WERI-Rb-1 (cell line): ENCODE measurements at places on chromosomes 16 and 17.

DNA sequence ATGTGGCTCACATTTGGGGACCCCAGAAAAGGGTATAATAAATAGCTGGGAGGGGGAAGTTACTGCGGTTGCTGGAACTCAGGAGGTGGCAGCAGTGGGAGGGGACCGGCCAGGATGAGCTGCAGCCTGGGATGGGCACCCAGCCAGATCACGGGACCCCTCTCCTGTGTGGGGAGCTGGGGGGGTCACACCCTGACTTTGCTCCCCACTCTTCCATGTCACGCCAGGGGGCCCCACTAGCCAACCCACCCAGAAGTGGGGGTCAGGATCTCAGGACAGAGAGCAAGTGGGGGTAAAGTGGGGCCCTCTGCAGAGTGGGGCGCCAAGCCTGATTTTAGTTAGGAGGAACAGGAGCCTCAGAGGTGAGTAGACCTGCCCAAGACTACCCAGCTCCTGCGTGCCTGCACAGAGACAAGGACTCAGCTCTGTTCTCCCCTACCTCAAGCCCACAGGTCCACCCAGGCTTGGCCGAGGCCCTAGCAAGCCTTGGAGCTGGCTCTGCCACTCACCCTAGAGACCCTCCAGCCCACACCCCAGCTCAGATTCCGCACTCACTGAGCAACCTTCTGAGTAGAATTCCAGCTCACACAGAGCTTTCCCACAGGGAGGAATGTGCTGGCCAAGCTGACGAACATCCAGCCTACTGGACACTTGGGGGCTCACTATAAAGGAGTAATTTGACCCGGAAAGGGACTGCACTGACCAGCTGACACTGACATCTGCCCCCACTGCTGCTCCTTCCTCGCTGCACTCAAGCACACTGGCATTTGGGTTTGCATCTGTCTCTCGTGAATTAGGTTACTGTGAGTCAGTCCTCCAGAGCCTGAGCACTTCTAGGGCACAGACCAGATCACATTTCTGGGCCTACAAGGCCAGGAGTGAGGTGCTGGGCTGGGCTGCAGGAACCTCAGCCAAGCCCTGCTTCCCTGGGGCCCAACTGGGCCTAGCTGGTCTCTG, 310.1 kb downstream of the C16orf95 start:
- no peak for DNase-seq

DNA sequence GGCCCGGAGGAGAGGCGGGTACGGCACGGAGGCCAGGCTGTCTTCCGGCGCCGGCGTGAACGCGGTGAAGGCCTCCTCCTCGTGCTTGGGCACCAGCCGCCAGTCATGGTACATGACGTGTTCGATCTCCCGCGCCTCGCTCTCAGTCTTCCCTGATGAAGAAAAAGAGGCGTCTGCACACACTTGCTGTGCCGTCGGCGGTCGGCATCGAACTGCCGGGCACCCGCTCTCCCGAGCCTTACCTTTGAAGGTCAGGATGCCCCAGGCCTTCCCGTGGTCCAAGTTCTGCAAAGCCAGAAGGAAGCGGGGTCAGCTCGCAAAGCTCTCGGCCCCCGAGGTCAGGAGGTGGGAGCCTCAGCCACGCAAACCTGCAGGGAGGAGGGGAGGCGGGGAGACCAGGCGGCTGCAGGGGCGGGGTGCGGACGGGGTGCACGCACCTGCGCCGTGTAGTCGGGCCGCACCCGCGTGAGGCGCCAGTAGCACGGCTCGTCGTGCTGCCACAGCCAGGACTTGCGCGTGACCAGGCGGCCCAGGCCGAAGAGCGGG, at the start of gene EME2:
Gene EME2 (plus strand): TSS at position 449 of the 546 bp plus-strand sequence. CDS start 418 bp downstream, outside the sequence.
- no peak for DNase-seq

DNA sequence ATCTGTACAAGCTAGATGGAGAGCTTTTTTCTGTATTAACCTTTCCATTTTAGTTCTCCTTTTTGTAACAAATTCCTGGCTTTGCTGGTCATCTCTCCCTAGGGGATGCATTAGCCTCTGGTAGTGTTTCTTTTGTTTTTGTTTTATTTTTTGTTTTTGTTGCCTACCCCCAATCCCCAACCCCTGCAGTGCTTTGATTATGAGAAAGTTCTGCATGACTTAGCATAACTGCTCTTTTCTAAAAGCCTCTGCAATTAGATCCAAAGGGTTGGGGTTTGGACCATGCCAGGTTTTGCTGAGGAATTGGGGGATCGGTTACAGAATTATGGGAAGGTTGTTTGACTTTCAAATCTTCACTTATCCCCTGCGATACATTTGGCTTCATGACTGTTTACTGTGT, 98.2 kb downstream of the ADAMTS18 start:
- no peak for DNase-seq

GRCh38 chr16:85129876-85130704, 17.8 kb upstream of the CIBAR2 start:
- no peak for DNase-seq

- peak; percentile 66 for DNase-seq
Measured at GRCh38 chr16:75644240-75645012, 3.0 kb downstream of the KARS1 start.

GRCh38 chr17:8859804-8860430, 7.6 kb downstream of the PIK3R6 start:
- no peak for DNase-seq

DNA sequence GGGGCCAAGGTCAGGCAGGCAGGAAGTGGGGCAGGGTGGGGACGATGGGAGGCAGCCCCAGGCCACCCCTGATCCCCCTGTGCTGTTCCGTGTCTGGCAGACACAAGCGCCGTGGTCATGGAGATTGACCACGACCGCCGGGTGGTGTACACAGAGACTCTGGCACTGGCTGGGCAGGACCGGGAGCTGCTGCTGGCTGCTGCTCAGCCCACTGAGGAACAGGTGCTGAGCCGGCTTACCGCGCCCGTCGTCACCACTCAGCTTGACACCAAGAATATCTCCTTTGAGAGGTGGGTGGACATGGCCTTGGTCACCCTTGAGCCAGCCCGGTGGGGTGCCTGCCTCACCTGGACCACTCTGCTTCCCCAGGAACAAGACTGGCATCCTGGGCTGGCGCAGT, 13.7 kb downstream of the CORO6 start:
- DNase-seq, result no peak

DNA sequence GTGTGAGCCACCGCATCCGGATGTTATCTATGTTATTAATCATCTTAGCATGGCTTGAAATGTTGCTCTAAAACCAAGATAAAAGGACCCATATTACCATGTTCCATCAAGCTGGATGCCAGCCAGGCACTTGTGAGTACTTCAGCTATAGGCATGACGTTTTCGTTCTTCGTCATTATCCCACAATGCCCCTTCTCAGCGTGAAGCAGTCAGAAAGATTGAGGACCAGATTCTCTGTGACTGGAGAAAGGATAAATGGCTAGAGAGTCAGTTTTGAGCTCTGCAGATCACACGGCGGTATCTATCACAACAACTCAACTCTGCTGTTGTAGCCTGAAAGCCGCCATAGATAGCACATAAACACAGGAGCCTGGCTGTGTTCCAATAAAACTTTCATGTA, 29.8 kb upstream of the LCMT1 start:
- DNase-seq, result no peak

GRCh38 chr16:21952040-21952792, 945 bp upstream of the UQCRC2 start:
- peak; percentile 61 for DNase-seq

DNA sequence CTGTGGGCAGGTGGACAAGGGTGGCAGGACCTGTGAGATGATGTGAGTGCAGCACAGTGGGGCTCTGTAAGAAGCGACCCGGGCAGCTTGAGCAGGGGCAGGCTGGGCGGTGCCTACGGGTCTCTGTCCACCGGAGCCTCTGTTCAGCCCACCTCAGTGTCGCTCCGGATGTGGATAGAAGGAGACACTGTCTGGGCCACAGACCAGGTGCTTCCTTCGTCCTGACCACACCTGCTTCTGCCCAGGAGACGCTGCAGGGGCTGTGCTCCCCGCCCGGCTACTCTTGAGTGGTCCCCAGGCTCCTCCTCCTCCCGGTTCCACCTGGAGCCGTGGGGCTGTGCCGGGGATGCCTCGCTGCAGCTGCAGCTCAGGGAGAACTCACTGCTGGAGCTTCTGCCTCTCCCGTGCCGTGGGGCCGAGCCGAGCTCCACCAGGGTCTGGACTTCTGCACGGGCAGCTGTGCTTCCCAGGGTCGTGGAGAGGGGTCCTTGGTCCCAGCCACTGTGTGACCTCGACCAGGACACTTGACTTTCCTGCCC, 21.5 kb downstream of the METRNL start:
- no peak for DNase-seq

DNA sequence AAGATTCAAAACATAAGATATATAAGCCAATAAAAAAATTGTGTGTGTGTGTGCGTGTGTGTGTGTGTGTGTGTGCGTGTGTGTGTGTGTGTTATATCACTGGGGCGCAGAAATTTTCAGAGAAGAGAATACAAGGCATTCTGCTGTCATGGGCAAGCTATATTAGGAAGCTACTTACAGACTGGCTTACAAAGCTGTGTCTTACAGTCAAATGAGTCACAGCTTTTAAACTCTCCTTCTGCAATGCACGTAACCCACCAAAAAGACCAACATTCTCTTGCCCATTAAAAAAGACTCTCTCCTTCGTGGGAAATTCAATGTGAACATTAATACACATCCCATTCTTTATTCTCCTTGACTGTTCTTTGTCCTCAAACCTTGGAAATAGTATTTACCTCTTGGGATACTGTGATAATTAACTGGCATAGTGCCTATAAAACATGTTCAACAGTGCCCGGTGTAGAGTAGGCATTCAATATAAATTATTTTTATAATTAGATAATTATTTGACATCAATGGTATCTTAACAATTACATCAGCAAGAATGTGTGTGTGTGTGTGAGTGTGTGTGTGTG, 860.4 kb upstream of the SOX9 start:
- no peak for DNase-seq

- no peak for DNase-seq
Measured at GRCh38 chr17:4340914-4341615, 25.4 kb downstream of the UBE2G1 start.

- no peak for DNase-seq
Measured at GRCh38 chr16:7964167-7964566, 626.1 kb downstream of the TMEM114 start.

DNA sequence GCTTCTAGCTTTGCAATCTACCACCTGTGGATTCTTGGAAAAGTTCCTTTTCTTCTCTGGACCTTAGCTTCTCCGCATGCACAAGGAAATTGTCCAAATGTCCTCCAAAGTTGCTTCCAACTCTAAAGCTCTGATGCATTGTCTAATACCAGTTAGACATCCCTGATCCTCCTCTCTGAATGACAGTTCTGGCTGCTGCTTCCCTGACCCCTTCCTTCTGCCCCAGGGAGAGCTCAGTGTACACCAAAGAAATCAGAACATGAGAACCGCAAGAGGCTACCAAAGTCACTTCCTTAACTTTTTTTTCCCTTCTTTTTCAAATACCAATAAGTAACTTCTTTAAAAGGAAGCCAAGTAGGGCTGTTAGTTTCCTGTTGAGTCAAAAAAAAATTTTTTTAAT, 79.7 kb upstream of the CES5A start:
- DNase-seq, result no peak

DNA sequence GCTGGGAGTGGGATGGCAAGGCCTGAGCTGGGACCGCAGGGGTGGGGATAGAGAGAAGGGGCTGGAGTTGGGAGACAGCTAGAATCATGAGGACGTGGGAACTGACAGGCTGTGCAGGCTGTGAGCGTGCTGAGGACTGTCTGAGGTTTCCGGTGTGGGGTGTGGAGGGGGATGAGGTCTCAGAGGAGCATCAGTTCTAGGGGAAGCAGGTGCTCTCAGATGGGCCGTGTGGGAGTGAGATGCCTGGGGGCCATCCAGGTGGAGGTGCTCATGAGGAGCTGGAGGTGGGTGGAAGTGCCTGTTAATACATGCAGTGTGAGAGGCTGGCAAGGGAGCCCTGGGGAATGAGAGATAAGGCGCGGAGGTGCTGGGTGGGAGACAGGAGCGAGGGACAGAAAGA, 27.2 kb downstream of the HASPIN start:
- DNase-seq, result no peak

DNA sequence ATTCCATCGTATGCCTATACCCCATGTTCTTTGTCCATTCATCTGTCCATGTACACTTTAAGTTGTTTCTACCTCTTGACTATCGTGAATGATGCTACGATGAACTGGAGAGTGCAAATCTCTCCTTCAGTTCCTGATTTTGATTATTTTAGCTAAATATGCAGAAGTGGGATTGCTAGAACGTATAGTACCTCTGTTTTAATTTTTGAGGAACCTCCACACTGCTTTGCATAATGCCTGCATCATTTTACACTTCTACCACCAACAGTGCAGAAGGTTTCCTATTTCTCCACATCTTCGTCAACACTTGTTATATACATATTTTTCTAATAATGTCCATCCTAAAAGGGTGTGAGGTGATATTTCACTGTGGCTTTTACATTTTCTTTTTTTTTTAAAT, 43.9 kb downstream of the SDR42E1 start:
- no peak for DNase-seq

DNA sequence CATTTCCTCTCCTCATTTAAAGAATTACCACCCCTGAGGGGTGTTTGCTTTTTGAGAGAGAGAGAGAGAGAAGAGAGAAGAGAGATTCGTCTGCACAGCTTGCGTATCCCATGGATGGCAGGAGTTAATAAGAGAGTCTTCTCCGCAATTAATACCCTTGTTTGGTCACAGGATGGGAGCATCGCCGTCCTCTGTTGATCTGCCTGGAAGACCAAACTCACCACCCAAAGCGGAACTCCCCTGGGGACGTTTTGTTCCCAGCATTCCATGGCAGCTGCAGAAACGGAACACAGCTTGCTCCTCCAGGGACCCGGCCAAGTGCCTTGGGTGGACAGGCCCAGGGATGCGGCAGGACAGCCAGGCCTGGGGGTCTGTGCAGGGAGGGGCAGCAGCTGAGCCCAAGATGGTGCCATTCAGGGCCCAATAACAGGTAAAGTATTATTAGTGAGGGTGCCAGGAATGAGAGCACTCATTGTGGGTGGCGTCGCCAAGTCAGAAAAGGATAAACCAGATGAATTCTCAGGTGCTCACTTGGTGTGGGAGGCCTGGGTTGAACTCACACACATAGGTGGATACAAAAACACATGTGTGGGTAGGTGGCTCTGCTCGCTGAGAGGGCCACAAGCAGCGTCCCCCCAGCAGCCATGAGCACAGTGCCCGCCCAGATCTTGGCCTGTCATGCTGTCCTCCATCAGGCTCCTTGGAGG, 83.1 kb downstream of the NT5M start:
- DNase-seq, result no peak

- peak; percentile 71 for DNase-seq
Measured at GRCh38 chr17:79033741-79034501, 10.0 kb downstream of the C1QTNF1 start.

DNA sequence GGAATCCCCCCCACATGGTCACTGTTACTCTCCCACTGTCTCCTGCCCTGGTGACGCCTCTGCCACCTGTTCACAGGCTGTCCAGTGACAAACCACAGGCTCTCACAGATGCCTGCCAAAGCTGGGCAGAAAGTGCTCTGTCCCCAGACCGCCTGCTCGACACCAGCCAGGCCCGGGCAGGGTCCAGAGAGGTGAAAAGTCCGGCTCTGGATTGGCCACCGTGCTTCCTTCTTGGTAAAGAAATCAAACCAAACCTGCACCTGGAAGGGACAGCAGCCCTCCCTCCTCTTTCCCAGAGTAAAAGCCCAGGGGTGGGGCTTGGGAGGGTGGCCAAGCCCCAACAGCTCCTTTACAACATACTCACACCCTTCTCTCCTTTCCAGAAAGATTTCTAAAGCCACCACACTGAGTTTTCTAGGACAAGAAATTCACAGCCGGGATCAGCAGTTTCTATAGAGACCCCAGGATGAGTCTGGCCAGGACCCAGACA, 6.2 kb downstream of the PCGF2 start:
- DNase-seq, result no peak

GRCh38 chr17:45144199-45145034, 3.9 kb upstream of the HEXIM1 start:
- DNase-seq, result no peak
